NCI-H1092 treated with DMSO at 0.1 percent for 48 hours (cell line): ENCODE measurements at places on chromosomes 16 and 17.
A peak's percentile ranks its signal among the peaks of the same experiment; 100 is the strongest.

GRCh38 chr17:49928837-49929475 lies 40.0 kb upstream of the DLX4 start:
- DNase-seq = no peak

- DNase-seq = no peak
Observed at GRCh38 chr16:11232852-11233726, 22.9 kb downstream of the SOCS1 start.

- no peak for DNase-seq
Observed at GRCh38 chr17:39018267-39019134, 51.3 kb upstream of the FBXO47 start.

DNA sequence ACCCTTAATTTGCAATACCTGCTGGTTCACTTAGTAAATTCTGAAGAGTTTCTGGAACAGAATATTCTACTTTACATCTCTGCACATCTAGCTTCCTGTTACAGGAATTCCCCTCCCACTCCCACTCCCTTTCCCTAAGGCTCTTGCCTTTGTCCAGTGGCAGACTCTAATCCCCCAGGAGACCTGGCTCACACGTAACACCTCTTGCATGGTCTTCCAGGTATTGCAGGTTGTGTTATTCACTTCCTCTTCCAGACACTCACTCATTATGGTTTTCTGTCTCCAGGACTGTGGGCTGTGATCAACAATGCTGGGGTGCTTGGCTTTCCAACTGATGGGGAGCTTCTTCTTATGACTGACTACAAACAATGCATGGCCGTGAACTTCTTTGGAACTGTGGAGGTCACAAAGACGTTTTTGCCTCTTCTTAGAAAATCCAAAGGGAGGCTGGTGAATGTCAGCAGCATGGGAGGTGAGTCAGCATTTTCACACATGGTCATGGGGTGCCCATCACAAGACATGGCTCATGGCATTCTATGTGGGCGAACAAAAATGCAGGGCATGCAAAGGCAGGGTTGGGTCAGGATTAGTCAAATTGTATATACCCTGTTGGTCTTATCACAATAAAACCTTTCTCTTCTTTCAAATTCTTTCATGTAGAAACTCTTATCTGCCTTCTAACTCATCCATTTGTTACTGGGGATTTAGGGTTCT lies 35.8 kb downstream of the HSD17B2 start:
- no peak for DNase-seq

DNA sequence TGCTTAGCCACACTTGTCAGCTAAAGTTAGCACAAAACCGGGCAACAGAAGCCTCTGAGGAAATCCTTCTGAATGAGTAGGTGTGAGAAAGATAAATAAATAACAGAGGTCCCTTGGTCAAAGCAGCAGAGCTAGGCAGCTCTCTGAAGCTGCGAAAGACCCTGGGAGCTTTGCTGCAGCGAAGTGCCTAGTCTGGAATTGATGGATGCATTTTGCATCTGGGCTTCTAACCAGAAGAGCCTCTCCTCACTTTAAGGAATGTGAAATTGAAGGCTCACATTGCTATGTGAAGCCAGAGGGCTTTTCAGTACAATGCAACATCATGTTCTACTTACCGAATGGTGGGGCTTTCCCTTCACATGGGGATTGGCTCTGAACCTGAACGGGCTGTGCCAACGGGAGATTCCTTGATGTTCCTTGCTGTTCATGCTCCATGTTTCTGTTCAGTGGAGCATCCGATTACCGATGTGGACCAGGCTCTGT lies 274.6 kb downstream of the HS3ST3B1 start:
- no peak for DNase-seq

GRCh38 chr17:42287305-42287976 lies 857 bp upstream of the STAT5A start:
- DNase-seq = no peak

DNA sequence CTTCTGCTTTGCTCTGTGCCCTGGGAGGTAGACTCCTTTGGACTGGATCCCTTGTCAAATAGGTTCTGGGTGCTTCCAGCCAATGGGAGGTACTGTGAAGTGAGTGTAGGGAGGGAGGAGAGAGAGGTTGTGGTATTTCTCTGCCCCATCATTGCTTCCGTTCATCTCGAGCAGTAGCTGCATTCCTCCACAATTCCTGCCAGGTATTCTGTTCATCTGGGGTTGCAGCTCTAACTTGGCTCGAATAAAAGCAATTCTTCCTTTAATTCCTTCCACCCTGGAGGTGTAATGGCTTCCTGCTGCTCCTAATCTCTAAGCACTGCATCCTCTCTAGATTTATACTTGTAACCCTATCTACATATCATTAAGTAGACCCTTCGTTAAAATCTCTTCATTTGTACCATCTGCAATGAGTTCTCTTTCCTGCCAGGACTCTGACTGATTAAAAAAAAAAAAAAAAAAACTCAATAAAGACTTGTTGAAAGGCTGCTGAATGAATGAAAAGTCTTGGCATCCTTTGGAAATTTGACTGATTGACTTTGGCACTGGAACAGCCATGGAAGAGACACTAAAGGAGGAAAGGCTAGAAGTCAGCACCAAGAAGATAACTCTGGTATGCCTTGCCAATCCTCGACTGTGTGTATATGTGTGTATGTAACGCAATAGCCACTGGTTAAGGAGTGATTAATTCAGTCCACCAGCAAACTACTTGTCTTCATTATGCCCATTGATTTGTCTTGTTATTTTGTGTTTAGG lies 616.9 kb upstream of the SOX9 start:
- DNase-seq = no peak

- no peak for DNase-seq
Observed at GRCh38 chr17:49219987-49220386, 9.5 kb downstream of the ABI3 start.

- DNase-seq = peak; percentile 46
Observed at GRCh38 chr17:1060991-1061390, 64.1 kb downstream of the TIMM22 start.

- DNase-seq = no peak
Observed at GRCh38 chr16:61146429-61146828, 889.8 kb downstream of the CDH8 start.

DNA sequence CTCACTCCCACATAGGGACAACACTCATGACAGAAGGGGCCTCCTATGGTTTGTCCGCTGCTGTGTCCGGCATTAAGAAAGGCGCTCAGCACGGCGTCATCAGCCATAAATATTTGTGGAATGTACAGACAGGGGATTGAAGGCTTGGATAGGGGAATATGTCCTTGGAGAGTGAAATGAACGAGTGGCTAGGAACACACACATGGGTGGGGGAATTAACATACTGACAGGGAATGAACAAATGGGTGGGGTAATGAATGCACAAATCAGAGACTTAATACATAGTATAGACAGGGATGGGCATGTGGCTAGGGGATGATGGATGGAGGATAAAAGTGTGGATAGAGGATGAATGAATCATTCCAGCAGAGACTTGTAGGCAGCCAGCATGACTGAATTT lies 154.0 kb upstream of the HSBP1 start:
- DNase-seq = no peak

DNA sequence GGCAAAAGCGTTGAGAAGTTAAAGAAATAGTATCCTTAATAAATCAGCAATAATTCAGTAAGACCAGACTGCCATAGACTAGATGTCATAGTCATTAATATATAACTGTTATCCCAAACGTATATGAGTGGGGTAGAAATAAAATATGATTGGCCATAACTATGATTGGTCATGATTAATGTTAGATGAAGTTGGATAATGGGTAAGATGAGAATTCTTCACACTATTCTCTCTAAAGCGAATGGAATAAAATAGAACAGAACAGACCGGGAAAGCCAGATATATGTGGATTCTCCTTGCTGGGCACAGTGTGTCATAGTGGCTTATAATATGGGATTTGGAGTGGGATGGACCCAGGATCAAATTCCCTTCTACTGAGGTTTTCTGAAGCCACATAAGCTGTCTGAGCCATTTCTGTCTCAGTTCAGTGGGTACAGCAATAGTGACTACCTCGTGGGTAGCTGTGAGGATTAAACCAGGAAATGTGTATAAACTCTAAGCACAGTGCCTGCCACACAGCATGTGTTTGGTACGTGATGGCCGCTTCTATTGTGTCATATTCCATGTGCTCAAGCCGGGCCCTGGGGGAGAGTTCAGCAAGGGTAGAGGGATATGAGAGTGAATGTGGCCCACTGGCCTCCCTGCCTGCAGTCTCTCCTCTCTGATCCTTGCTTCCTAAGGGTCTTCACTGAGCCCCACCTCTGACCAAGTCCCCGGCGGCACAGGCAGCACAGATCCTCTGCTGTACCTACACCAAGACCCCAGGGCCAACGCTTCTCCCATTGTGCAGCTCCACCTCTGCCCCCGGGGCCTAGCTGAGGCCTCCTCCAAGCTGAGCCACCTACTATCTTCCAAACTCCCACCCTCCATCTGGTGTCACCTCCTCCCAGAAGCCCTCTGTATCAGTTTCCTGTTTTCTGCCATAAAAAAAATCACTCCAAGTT lies 3.7 kb downstream of the CETP start:
- DNase-seq = no peak

- no peak for DNase-seq
Observed at GRCh38 chr17:46013502-46014165, 14.6 kb downstream of the STH start.

- no peak for DNase-seq
Observed at GRCh38 chr17:28372945-28373274, 1.4 kb downstream of the SARM1 start.

DNA sequence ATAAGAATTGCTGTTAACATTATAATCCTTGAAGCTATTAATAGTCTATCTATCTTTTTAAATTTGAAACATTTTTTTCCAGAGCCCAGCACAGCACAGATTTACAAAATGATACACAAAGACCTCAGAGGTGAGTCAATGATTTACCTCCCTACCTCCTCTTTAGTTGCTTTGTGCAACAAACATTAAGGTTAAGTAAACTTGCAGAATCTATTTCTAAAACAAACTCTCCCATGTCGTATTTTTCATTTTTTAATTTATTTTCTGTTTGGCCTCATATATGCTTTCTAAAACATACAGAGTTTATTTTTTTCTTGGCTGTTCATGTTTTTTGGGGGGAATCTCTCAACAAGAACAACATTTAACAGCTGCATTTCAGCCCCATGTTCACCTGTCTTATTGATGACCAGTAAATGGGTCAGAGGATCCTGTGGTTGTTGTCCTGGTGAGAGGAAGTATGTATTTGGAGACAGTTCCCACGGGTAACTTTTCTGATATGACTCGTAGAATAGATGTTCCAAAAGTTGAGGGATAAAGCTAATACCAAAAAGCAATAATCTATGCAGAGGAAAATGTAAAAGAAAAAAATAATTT lies 42.6 kb downstream of the ABCA9 start:
- no peak for DNase-seq

- DNase-seq = no peak
Observed at GRCh38 chr16:85955566-85955965, 56.6 kb downstream of the IRF8 start.

DNA sequence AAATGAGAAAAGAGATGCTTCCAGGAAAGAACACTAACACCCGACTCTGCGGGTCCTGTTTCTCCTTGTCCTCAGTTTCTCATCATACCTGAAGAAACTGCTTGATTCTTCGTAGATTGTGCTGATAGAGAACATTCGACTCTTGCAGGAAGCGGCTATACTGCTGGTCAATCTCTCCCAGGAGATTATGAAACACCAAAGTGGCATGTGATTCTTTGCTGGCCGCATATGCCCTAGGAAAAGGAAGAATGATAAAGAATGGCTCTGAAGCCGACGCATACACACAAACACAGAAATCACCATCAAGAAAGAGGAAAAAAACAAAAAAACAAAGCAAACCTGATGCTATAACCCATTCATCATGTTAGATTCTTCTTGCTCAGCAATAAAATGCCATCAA lies 41.8 kb downstream of the STAT3 start:
- no peak for DNase-seq

DNA sequence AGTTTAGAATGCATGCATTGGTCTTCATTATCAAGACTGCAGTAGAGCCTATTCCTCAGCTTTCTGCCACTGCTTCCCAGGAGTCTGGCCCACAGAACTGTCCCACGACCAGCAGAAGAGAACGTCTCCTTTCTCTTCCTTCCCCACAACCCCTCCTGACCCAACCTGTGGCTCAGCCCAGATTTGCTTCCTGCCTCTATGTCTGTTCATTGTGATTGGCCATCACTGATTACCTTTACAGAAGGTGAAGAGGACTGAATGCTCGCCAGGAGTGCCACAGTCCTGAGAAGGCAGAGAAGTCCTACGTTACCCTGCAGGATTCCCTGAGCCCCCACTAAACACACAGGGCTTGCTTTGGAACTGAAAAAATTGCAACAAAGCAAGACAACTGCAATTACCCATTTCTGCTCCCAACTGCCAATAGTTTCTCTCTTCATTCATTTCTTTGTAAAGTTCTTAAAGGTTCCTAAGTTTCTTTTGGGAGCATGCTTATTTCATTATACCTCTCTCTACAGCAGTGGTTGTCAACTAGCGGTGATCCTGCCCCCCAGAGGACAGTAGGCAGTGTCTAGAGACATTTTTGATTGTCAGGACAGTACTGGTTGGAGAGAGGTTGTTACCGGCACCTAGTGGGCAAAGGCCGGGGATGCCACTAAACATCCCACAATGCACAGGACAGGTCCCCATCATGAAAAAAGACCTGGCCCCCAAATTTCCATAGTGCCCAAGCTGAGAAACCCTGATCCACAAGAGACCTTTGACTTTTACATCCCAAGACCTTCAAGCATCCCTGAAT lies 4.5 kb upstream of the NAT9 start:
- no peak for DNase-seq

DNA sequence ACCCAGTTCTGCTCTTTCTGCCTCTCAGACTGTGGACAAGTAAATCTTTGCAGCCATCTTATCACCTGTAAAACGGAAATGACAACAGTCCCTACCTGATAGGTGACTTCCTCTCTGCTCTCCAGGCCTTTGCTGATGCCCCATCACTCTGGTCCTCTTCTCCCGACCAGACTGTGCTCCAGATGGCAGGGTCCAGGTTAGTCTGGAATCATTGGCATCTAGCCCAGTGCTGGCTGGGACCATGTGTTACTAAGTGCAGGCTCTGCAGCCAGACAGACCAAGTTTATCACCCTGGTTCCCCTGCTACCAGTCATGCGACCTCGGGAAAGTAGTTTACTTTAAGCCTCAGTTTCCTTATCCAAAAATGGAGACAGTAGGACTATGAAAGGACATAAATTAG lies 1.8 kb upstream of the NUBP1 start:
- peak; percentile 70 for DNase-seq

- no peak for DNase-seq
Observed at GRCh38 chr17:70318051-70318450, 148.7 kb downstream of the KCNJ2 start.

GRCh38 chr17:78399693-78400144 lies 21.3 kb downstream of the PGS1 start:
- no peak for DNase-seq

DNA sequence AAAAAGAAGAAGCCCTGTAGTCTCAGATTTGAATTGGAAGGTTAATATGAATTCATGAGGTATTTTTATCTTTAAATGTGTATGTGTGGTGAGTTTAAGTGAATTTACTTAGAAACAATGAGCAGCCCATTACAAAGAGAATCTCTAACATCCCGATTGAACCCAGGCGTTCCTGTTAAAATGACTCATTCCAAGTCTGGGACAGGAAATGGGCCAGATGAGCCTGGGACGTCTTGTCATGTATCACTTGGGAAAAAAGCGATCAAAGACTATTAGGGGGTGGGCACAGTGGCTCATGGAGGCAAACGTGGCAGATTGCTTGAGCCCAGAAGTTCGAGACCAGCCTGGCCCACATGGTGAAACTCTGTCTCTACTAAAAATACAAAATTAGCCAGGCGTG lies 81.6 kb downstream of the SEC14L1 start:
- DNase-seq = no peak
